Activated naive CD4-positive, alpha-beta T cell treated with Interleukin-2 at 50 U/mL for 16 hours (primary cell): ENCODE measurements at places on chromosomes 13 and 19.

DNA sequence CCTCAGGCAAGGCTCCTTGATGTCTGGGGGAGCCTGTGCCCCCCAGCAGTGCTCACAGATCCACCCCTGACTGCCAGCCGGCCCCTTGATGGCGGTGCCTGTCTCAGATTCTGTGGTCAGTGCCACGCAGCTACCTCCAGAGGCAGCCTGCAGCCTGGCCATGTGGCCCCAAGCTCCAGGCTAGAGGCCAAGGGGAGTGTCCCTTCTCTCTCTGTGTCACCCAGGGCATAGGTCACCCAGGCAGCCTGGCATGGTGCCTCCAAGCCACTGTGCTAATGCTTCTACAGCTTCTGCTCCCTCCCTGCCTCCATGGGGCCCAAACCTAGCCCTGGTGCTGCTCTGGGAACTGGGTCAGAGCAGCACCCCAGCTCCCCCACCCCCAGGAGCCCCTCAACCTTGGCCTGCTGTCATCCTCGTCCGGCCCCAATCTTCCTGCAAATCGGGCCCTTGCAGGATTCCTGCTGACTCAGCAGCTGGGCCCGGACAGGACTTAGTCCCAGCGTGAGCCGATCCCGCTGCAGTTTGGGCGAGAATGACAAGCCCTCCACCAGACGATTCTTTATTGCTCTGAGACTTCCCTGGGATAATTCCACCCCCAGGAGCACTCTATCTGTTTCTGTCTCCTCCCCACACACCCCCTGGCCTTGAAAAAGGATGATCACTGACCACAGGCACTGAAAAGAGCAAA is 2.8 kb upstream of the ARL11 start:
- DNase-seq = no peak

- DNase-seq = no peak
Observed at GRCh38 chr19:35642798-35643254, 1.3 kb downstream of the ETV2 start.

DNA sequence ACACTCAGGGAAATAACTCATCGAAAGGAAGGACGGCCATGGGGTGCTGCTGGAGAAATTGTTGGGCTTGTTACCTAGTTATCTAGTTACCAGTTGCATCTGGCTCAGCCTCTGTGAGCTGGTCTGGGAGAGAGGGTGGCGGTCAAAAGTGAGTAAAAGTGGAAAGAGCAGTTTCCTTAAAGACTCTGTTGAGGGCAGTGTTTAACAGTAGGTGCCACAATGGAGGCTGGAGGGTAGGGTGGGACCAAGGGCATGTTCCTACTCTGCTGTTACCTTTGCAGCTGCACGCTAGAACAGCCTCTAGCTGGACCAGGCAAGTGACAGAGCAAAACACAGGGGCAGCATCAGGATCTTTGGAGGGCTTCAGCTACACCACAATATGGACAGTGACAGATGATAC is 228.8 kb upstream of the STARD13 start:
- DNase-seq = no peak

DNA sequence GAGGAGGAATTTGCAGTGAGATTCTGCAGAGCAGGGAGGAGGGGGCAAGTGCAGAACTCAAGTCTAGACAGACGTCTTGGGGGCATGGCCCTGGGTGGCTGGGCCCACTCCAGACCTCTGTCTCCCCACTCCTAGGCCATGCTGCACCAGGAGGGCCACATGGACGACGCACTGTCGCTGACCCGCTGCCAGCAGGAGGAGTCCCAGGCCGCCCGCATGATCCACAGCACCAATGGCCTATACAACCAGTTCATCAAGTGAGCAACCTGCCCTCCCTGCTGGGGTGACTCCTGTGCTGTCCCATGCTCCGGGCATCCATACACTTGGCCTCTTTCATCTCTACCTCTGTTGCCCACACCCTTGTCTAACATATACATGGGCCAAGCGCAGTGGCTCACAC is 18.1 kb downstream of the RYR1 start:
- no peak for DNase-seq
